Spinal cord (tissue), 10 donors: ENCODE measurements at places on chromosomes 7 and 10. TPM values are rescaled to one million over a fixed set of nuclear protein-coding genes. Genes with fewer than 3 reads are reported as not detected.

The FAM221A gene
- polyA plus RNA-seq, result 19.9 TPM

The AS3MT gene
- 11.1 TPM for polyA plus RNA-seq

The CPEB3 gene
- 15.0 TPM for polyA plus RNA-seq

The RPP30 gene
- polyA plus RNA-seq, result 48.5 TPM

The HHEX gene
- 7.4 TPM for polyA plus RNA-seq

The SLC18A3 gene
- polyA plus RNA-seq, result 17.0 TPM

The ACTL6B gene
- polyA plus RNA-seq, result 83.1 TPM

The SMARCD3 gene
- 298 TPM for polyA plus RNA-seq

The WEE2 gene
- polyA plus RNA-seq, result 0.53 TPM

DNA sequence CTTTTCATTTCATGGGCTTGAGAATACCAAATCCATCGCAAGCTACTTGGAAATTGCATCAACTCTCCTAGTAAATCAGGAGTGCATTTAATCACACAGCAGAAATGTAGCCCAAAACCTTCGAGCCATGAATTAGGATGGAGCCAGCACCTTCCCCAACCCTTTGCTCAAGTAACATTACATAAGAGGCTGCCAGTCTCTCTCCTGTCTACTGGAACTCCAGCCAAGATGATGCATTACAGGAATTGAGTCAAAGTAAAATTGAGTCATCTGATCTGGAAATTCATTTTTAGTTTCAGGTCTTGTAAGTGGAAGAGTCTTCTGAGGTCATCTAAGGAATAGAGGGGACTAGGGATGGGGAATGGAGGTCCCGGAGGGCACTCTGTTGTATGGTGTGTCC lies 69.7 kb upstream of the FHIP2A start:
- no peak for DNase-seq

DNA sequence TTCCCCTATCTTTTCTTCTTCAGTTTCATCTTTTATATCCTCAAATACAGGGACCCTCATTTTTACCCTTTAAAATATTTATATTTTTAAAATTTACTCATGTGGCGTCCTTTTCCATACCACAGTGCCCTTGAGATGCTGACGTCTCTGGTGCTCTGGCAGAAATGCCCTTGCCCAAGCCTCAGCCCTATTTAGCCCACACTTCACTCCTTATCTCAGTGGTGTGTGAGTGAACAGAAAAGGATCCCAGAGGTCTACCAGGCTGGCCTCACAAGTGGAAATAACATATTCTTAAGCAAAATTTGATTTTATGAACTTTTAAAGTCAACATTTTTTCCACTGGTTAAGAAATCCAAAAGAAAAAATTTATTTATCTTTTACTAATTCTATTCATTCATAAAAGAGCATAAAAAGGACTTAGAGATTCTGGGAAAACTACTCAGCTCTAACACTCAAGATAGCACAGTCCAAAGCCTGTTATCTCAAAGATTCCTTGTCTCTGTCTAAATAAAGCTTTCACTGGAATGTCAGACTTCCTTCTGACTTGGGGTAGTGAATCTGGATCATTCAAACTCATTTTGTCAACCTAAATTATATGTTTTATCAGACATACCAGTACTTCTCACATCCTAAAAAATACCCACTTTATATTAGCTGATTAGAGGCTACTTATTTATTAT lies at the start of gene NEBL:
NEBL (minus strand) TSS at position 166 of the 680 bp plus-strand sequence; CDS start at position 60, 106 bp downstream.
- DNase-seq, result no peak

DNA sequence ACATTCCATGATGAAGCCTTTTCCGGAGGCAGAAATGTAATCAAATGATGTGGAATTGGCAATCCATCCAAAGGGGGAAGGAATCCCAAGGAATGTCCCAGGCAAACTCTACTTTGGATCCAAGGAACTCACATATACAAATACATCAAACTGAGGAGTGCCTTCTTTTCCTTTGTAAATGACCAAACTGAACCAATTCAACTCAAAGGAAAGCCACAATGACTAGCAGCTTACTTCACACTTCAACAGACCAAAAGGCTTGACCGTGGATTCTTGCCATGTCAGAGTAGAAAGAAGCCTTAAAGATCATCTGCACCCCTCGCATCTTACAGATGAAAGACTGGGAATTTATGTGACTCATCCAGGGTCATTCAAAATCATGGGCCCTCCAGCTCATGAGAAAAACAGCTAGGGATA lies 79.7 kb upstream of the MACROH2A2 start:
- DNase-seq, result no peak

GRCh38 chr10:27391916-27392315 lies 112.2 kb upstream of the RAB18 start:
- no peak for DNase-seq

DNA sequence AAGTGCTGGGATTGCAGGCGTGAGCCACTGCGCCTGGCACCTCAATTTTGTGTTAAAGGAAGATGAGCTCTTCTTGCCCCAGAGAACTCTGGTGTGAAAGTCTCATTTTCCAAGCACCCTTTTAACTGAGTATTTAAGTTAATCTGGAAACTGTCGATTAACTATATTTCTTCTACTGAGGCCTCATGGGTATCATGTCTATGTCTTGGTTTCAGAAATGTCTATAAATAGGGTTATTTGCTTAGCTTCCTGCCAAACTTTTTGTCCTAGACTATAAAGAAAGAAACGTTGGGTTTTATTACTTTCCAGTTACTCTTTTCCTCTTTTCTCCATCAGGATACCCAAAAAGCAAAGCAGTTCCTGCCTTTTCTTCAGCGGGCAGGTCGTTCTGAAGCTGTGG lies 102.4 kb downstream of the LRRC4 start:
- DNase-seq, result no peak

GRCh38 chr10:82068501-82068900 lies 193.5 kb downstream of the NRG3 start:
- no peak for DNase-seq

DNA sequence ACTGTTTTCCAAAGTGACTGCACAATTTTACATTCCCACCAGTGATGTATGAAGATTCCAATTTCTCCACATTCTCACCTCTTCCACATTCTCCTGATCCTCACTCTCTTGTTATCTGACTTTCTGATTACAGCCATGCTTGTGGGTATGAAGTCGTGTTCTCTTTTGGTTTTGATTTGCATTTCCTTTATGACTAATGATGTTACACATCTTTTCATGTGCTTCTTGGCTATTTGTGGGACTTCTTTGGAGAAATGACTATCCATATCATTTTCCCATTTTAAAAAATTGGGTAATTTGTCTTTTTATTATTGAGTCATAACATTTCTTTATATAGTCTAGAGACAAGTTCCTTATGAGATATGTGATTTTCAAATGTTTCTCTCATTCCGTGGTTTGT lies 10.5 kb upstream of the GIMAP8 start:
- no peak for DNase-seq

DNA sequence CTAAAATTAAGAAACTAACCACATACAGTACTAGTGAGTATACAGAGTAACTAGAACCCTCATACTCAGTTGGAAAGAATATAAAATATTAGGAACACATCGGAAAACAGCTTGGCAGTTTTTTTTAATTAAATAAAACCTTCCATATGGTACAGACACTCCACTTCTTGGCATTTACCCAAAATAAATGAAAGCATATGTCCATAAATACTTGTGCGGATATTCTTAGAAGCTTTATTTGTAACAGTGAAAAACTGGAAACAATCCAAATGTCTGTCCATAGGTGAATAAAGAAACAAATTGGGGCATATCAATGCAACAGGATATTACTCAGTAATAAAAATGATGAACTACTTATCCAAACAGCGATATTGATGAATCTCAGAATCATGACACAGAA lies 410.0 kb downstream of the HTR7 start:
- DNase-seq, result peak; percentile 38

GRCh38 chr7:45224832-45225231 lies 67.2 kb downstream of the RAMP3 start:
- no peak for DNase-seq

DNA sequence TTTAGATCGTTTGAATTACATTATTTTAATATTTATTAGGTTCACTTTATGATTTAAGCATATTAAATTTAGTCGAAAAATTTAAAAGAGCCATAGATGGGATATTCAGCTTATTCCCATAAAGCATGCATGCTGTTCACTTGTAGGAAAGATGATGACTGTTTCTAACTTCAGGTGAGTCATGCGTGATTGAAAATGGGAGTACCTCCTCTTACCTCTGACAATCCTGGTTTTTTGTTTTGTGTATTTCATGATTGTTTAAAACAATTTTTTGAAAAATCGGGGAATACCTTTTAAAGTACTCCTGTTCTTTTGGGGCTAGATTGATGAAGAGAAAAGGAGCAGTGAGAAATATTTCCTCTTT lies 1.4 kb downstream of the TNKS2 start:
- no peak for DNase-seq

GRCh38 chr7:126436213-126436868 lies 816.4 kb downstream of the GRM8 start:
- DNase-seq, result no peak

- DNase-seq, result no peak
Measured at GRCh38 chr7:40482845-40483244, 348.0 kb downstream of the SUGCT start.

GRCh38 chr7:21966271-21966670 lies 20.6 kb upstream of the CDCA7L start:
- DNase-seq, result no peak

- no peak for DNase-seq
Measured at GRCh38 chr7:33926535-33926934, 21.2 kb downstream of the BMPER start.

GRCh38 chr7:133065301-133065700 lies 16.6 kb downstream of the CHCHD3 start:
- DNase-seq, result no peak

GRCh38 chr10:8060010-8060703 lies 5.7 kb downstream of the GATA3 start:
- no peak for DNase-seq

DNA sequence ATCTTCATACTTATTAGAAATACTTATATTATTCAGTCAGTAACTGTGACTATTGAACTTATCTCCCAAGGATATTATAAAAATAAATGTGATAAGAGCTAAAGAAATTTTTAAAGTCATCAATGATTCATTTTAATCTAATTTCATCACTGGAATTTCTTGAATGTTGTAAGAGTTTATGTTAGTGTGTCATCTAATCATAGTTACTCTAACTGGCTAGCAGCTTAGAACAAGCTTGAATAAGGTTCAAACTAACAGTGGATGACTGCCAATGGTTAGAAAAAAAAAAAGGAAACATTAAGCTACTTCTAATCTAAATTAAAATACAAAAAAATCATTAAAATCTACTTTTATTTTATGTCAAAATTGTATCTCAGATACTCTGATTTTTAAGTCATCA lies 1066.3 kb downstream of the CNTNAP2 start:
- DNase-seq, result no peak

- DNase-seq, result no peak
Measured at GRCh38 chr7:2873146-2873545, 29.0 kb upstream of the GNA12 start.

DNA sequence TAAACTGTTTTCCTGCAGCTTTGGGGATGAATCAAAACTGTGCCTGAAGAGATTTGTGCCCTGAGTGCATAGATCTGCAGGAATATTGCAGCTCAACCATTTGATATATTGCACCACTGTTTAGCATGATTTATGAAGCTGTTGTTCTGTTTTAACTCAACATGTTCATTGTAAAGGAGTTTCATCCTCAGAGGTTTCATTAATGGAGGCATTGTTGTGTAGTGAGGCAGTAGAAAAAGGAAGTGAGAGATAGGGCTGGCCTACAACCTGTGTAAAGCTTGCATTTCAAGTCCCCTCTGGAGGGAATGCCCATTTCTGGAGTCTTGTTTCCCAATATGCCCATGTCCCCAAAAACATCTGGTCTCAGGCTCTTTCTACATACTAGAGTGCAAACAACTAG lies 67.5 kb downstream of the DNAJC12 start:
- DNase-seq, result no peak

DNA sequence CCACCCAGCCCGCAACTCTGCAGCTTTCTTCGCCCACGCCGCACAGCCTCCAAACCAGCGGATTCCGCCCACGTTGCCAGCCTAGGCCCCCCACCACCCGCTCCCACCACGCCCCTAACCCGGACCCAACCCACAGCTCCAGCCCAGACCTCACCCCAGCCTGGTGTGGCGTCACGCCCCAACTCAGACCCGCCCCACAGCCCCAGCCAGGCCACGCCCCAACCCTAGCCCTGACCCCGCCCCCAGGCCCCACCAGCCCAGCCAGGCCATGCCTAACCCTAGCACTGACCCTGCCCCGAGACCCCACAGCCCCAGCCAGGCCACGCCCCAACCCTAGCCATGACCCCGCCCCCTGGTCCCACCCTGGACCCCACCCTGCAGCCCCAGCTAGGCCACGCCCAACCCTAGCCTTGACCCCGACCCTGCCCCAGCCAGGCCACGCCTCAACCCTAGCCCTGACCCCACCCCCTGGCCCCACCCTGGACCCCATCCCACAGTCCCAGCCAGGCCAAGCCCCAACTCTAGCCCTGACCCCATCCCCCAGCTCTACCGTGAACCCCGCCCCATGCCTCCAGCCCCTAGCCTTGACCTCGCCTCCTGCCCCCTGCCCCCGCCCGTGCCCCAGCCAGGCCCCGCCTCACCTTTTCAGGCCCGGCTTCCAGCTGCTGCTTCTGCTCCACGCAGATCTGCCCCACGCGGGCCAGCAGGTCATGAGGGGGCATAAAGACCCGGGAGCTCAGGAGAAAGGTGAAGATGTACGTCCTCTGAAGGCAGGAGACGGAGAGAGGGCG lies 64.0 kb downstream of the RASGEF1A start:
- no peak for DNase-seq

GRCh38 chr10:11429439-11430052 lies 181.9 kb downstream of the USP6NL start:
- DNase-seq, result no peak

GRCh38 chr7:1168422-1168821 lies 8.4 kb upstream of the ZFAND2A start:
- DNase-seq, result no peak

DNA sequence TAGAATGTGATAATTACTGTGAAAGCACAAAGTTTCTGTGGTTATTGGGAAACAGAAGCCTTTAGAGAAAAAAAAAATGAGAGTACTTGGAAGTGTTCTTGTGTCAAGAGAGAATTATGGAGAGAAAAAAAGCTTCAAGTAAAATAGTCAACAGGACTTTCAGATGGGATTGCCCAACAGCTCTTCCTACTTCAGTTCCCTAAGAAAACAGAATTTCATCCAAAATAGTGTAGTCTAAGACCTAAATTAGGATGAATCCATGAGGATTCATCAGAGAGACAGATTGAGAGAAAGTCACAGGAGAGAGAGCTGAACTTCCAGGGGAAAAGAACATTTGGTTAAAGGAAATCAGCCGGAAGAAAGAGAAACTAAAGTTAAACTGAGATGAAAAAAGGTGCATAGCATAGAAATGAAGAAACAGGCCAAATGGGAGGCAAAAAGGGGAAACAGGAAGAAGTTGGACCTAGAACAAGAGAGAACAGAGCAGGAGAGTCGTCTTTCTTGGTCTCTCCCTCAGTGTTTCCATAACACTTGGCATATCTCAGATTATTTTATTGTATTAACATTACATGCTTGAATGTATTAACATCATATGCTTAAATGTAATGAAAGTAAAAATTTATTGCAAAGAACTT lies 2.5 kb downstream of the SCIN start:
- DNase-seq, result no peak
